ENCODE measurements at places on chromosomes 12 and 14.

GRCh38 chr12:115553622-115554021, 723.9 kb downstream of the MED13L start:
- no peak for DNase-seq

GRCh38 chr14:64645220-64645892, 58.9 kb upstream of the PLEKHG3 start:
- DNase-seq: peak; percentile 76

DNA sequence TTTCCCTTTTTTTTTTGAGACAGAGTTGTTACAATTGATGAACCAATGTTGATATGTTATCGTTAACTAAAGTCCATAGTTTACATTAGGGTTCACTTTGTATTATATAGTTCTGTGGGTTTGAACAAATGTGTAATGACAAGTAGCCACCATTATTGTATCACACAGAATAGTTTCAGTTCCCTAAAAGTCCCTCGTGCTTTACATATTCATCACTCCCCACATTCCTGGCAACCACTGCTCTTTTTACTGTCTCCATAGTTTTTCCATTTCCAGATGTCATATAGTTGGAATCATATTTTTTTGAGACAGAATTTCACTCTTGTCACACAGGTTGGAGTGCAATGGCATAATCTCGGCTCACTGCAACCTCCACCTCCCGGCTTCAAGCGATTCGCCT, 12.5 kb downstream of the HSD17B6 start:
- DNase-seq: no peak

- peak; percentile 1 for DNase-seq
Measured at GRCh38 chr12:114166362-114166761, 200.2 kb upstream of the RBM19 start.

DNA sequence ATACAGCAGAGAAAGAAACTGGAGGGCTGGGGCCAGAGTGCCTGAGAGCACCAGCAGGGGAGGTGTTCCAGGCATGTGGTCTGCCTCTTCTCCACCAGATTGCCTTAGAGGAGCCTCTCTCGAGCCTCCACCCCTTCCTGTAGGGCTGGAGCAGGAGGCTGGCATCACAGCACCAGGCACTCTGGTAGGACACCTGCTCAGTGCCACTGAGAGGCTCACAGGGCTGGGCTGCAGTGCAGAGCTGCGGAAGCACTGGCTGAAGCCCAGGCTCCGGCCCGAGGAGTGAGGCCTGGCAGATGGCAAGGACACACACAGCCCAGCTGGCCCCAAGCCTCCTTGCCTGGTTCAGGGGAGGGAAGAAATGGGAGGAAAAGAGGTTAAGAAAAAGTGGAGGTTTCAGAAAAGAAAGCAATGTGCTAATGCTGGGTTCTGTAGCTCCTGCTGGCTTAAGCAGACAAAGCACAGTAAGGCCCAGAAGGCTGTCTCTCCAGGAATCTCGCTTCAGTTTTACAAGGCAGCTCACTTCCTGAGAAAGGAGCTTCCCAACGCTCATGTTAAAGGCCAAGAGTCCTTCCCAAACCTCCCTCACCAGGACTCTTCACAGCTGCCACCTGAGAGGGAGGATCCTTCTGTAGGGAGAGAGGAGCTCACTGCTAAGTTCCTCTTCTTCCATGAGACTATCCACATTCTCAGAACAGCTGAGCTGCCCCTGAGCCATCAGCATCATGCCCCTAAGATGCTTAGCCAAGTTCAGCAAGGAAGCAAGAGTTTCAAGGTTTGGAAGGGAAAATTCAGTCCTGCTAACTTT, 23.8 kb downstream of the SPTB start:
- DNase-seq: no peak

- no peak for DNase-seq
Measured at GRCh38 chr12:115135800-115136211, 451.8 kb upstream of the TBX3 start.

GRCh38 chr12:114063435-114063834, 97.3 kb upstream of the RBM19 start:
- DNase-seq: no peak

- DNase-seq: no peak
Measured at GRCh38 chr12:78431931-78432330, 432.6 kb upstream of the SYT1 start.

- no peak for DNase-seq
Measured at GRCh38 chr12:10393291-10393690, 3.5 kb upstream of the KLRK1 start.

GRCh38 chr14:102827716-102828115, 50.5 kb downstream of the TRAF3 start:
- no peak for DNase-seq

DNA sequence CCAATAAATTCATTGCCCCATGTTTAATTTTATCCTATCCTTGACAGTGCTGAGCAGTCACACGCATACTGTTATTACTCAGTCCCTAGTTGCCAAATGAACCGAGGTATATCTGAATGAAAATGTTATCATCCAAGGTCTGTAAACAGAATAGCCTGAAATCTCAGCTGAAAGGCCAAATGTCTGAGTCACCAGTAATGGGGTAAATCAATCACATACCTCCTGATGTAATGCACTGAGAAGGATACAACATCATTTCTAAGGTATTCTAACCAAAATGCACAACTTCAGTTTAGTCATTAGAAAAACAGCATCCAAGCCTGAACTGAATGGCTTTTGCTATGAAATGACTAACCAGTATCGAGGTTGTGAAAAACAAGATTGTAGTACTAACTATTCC, 228.6 kb downstream of the DPF3 start:
- peak; percentile 93 for DNase-seq

- DNase-seq: no peak
Measured at GRCh38 chr12:116926283-116927243, 15.8 kb downstream of the FBXW8 start.

- peak; percentile 73 for DNase-seq
Measured at GRCh38 chr12:20006871-20007730, 361.2 kb upstream of the PDE3A start.

DNA sequence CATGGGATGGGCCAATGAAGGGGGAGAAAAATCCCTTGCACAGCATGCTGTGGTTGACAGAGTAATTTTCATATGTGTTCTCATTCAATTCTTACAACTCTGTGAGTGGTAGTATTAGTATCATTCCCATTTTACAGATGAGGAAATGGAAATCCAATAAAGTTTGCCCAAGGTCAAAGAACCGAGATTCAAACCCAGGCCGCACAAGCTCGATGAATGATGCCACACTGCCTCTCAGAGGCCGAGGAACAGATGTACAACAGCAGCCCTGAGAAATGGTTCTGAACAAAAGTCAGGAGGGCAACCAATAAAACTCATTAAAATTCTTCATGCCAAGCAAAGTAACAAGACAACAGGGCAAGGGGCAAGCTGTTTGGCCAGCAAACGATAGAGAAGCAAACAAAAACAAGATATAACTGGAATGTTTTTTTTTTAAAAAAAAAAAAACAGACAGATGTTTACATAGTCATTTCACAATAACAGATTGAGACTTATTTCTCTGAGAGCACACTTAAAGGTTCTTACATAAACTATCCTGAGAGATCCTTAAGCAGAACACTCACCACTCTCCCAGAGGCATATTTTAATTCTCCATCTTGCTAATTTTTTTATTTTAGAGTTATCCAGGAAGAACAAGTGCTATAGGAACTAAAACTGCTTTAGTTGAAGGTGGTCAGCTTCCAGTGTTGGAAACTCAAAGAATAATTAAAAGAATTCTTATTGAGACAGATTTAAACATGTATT, 85.8 kb downstream of the EXOC5 start:
- DNase-seq: no peak

- no peak for DNase-seq
Measured at GRCh38 chr12:100715976-100716944, 78.3 kb upstream of the ANO4 start.

- no peak for DNase-seq
Measured at GRCh38 chr12:127823801-127824200, 443.2 kb upstream of the TMEM132C start.

- no peak for DNase-seq
Measured at GRCh38 chr12:24416423-24417109, 467.1 kb upstream of the SOX5 start.

DNA sequence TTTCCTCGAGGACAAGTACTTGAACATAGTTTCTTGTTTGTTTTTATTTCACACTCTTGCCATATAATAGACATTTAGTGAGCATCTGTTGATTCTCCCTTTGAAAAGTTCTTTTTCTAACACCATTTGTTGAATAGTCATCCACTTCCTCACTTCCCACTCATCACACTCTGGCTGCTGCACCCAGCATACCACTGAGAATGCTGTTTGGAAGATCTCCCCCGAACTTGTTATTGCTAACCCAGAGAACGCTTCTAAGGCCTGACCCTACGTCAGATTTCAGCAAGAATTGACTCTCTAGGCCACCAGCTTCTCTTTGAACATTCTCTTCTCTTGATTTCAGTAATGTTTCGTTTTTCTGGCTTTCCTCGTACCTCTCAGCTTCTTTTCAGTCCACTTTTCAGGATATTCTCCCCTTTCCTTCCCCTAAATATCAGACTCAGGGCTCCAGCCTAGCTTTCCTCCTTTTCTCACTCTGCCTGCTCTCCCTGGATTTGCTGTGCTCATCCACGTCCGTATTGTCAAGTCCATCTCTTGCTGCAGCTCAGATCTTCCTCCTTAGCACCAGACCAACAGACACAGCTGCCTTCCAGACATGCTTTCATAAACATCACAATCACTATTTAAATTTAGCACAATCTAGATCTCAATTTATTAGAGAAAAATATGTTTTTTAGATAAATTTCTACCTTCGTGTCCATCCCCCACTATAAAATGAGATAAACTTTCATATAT, 94.0 kb upstream of the SLC38A4 start:
- DNase-seq: no peak
